CD4-positive, alpha-beta T cell (primary cell): ENCODE measurements at places on chromosomes 12 and 14. TPM values are rescaled to one million over a fixed set of nuclear protein-coding genes. Genes with fewer than 3 reads are reported as not detected.
A peak's percentile ranks its signal among the peaks of the same experiment; 100 is the strongest.

GRCh38 chr12:117885211-117885610 is 83.6 kb downstream of the KSR2 start:
- H3K4me1 ChIP-seq, result no peaks in the 10 kb centered on the region
- H3K27me3 ChIP-seq, result peaks cover 8% of the 10 kb centered on the region
- no peaks in the 10 kb centered on the region for H3K36me3 ChIP-seq
- H3K27ac ChIP-seq, result no peak overlapping the region
- H3K4me3 ChIP-seq, result no peak overlapping the region
- no peak for DNase-seq

GRCh38 chr12:106138357-106138632 is 459 bp downstream of the NUAK1 start:
- H3K4me1 ChIP-seq, result peaks cover 21% of the 10 kb centered on the region
- peaks cover 44% of the 10 kb centered on the region for H3K27me3 ChIP-seq
- no peak overlapping the region for H3K27ac ChIP-seq
- DNase-seq, result no peak
- no peak overlapping the region for H3K4me3 ChIP-seq

DNA sequence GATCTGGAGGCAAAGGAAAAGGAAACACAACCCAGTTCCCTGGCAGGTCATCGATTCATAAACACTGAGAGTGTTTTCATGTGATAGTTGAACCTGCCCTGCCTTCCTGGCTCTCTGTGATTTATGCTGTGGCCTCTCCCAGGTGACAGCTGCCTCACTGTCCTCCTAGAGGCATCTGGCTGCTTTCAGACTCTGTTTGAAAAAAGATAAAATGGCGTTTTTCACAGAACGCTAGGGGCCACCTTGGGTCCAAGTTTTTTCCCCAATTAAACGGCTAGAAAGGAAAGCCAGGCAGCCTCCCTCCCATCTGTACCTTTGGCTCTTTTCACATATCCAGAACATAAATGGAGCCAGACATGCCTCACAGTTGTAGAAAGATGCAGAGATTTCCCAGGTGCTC is 252.6 kb upstream of the CCDC196 start:
- H3K27me3 ChIP-seq, result peaks cover 5% of the 10 kb centered on the region
- H3K27ac ChIP-seq, result no peak overlapping the region
- no peak for DNase-seq
- no peak overlapping the region for H3K4me3 ChIP-seq

DNA sequence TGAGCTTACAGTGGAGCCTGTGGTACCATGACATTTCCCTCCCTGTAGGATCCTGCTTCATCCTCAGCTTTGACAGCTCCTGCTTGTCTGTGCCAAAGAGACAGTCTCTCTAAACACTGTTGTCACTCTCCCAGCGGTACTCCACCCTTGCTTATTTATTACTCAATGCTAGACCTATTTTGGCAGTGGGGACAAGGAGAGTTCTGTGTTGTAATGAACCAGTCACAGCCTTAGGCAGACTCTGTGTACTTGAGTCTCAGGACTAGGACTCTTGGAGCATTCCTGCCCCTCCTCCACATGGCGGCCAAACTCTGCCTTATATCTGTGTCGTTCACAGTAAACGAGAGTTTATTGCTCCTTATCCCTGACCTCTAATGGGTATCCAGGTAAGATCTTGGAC is 70.9 kb downstream of the PIK3C2G start:
- H3K36me3 ChIP-seq, result no peaks in the 10 kb centered on the region
- no peak overlapping the region for H3K4me3 ChIP-seq
- no peak overlapping the region for H3K27ac ChIP-seq

GRCh38 chr14:95095996-95096395 is 61.3 kb downstream of the DICER1 start:
- no peaks in the 10 kb centered on the region for H3K4me1 ChIP-seq
- no peak overlapping the region for H3K27ac ChIP-seq
- no peaks in the 10 kb centered on the region for H3K27me3 ChIP-seq
- H3K36me3 ChIP-seq, result peaks cover 54% of the 10 kb centered on the region
- H3K4me3 ChIP-seq, result no peak overlapping the region

GRCh38 chr14:64506721-64507120 is 2.2 kb downstream of the ZBTB1 start:
- peak overlapping the region; percentile 96 for H3K4me3 ChIP-seq
- DNase-seq, result no peak
- H3K36me3 ChIP-seq, result peaks cover 5% of the 10 kb centered on the region
- peaks cover 62% of the 10 kb centered on the region for H3K4me1 ChIP-seq
- peak overlapping the region; percentile 60 for H3K27ac ChIP-seq

DNA sequence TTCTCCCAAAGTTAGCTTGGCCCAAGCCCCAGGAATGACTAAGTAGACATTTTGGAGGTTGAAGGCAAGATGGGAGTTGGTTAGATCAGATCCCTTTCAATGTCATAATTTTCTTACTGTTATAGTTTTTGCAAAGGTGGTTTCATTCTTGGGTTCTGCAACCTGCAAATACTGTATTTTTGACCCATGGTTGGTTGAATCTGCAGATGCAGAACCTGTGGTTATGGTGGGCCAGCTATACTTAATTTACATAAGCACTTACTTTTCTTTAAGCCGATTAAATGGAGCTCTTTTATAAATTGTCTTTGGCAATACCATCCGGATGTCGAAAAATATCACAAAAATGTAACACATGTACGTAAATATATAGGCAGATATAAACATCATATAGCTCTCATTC is 25.6 kb downstream of the LEMD3 start:
- H3K27me3 ChIP-seq, result no peaks in the 10 kb centered on the region
- no peak overlapping the region for H3K27ac ChIP-seq
- H3K36me3 ChIP-seq, result peaks cover 8% of the 10 kb centered on the region
- H3K4me1 ChIP-seq, result peaks cover 7% of the 10 kb centered on the region

- DNase-seq, result no peak
- H3K36me3 ChIP-seq, result peaks cover 14% of the 10 kb centered on the region
- peaks cover 32% of the 10 kb centered on the region for H3K4me1 ChIP-seq
- H3K27ac ChIP-seq, result no peak overlapping the region
- H3K27me3 ChIP-seq, result no peaks in the 10 kb centered on the region
Measured at GRCh38 chr14:89415159-89415558, 1.9 kb downstream of the FOXN3 start.

DNA sequence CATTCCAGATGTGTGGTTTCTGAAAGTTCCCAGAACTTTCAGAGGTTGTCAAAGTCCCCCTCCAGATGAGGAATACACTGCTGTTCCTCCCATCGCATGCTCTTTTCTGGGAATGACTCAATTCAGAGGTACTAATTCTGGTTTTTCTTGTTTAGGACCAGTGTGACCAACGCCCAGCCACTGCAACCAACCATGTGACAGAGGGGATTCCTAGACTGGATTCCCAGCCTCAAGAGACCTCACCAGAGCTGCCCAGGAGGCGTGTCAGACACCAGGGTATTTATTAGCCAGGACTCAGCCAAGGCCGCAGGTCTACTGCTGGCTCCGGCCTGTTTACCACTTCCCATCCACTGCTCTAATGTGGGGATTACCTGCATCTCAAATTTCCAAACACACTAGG is 24.2 kb downstream of the TRAFD1 start:
- H3K27ac ChIP-seq, result no peak overlapping the region
- no peak overlapping the region for H3K4me3 ChIP-seq
- no peak for DNase-seq
- H3K4me1 ChIP-seq, result no peaks in the 10 kb centered on the region

GRCh38 chr12:98587084-98587483 is 6.4 kb upstream of the SLC25A3 start:
- H3K4me3 ChIP-seq, result no peak overlapping the region
- no peaks in the 10 kb centered on the region for H3K36me3 ChIP-seq
- no peak overlapping the region for H3K27ac ChIP-seq
- no peak for DNase-seq
- no peaks in the 10 kb centered on the region for H3K27me3 ChIP-seq
- no peaks in the 10 kb centered on the region for H3K4me1 ChIP-seq

DNA sequence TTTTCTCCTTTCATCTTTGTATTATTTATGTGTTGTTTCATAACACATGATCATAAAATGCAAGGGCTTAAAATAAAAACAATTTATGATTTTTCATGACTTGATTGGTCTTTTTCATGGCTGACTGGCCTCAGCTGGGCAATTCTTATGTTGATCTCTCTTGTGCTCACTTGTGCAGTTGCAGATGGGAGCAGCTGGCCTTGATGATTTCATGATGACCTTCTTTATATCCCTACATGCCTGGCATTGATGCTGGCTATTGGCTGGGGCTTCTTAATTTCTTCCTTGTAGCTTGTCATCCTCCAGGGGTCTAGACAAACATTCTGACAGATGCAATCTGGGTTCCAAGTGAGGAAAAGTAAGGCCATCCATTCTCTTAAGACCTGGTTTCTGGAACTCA is 1832.8 kb upstream of the FLRT2 start:
- H3K36me3 ChIP-seq, result no peaks in the 10 kb centered on the region
- DNase-seq, result no peak
- no peak overlapping the region for H3K27ac ChIP-seq
- H3K4me3 ChIP-seq, result no peak overlapping the region
- H3K27me3 ChIP-seq, result no peaks in the 10 kb centered on the region

DNA sequence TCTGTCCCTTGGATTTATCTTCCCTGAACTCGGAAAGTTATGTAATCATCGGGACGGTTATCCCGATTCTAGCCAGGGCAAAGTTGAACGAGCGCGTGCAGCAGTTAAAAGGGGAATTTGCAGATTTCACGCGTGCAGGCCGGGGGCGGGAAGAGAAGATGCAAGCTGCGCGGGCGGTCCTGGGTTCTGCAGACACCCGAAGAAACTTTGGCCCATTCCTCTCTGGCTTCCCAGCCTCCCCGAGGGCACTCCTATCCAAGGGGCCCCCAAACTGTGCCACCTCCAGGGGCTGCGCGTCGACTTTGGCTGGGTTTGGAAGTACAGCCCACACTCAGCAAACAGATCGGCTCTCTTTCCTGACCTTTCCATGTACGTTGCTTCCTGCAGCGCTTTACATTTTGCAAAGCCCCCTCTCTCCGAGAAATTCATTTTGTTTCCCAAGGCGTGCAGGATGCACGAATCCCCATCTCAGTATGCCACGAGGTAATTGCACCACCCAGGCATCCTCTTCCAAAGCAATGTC is 941 bp upstream of the PPP1CC start:
- H3K4me1 ChIP-seq, result peaks cover 17% of the 10 kb centered on the region
- peak overlapping the region; percentile 62 for H3K4me3 ChIP-seq
- H3K27me3 ChIP-seq, result no peaks in the 10 kb centered on the region
- no peaks in the 10 kb centered on the region for H3K36me3 ChIP-seq

GRCh38 chr14:92486881-92487280 is 26.7 kb upstream of the RIN3 start:
- H3K4me1 ChIP-seq, result peaks cover 4% of the 10 kb centered on the region
- no peak overlapping the region for H3K4me3 ChIP-seq
- H3K27me3 ChIP-seq, result no peaks in the 10 kb centered on the region
- no peak for DNase-seq
- no peaks in the 10 kb centered on the region for H3K36me3 ChIP-seq
- no peak overlapping the region for H3K27ac ChIP-seq

DNA sequence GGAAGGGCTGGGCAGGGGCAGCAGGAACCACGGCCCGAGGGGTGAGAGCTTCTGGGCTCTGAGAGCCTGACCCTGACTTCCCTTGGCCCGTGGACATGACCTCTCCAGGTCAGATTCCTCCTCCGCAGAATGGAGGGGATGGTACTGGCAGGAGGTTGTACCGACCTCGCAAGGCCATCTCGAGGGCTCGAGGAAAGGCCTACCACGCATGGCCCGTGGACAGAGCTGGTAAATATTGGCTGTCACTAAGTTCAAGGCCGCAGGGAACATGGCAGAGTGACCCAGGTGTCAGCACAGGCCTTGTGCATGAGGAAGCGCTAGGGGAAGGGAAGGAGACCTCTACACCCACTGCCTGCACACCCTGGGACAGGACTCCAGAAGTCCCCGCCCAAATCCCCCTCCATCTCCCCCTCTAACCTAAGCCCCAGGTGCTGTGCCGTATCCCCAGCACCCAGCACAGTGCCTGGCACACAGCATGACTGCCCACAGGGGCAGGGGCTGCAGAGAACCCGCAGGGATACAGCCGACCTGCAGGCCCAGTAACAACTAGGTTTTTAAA is 54.9 kb upstream of the PPP2R5C start:
- H3K27me3 ChIP-seq, result no peaks in the 10 kb centered on the region
- peak overlapping the region; percentile 62 for H3K27ac ChIP-seq
- no peaks in the 10 kb centered on the region for H3K36me3 ChIP-seq
- peaks cover 52% of the 10 kb centered on the region for H3K4me1 ChIP-seq

GRCh38 chr14:78683981-78684380 is 513.8 kb downstream of the NRXN3 start:
- no peaks in the 10 kb centered on the region for H3K27me3 ChIP-seq
- no peak overlapping the region for H3K27ac ChIP-seq
- no peak overlapping the region for H3K4me3 ChIP-seq

DNA sequence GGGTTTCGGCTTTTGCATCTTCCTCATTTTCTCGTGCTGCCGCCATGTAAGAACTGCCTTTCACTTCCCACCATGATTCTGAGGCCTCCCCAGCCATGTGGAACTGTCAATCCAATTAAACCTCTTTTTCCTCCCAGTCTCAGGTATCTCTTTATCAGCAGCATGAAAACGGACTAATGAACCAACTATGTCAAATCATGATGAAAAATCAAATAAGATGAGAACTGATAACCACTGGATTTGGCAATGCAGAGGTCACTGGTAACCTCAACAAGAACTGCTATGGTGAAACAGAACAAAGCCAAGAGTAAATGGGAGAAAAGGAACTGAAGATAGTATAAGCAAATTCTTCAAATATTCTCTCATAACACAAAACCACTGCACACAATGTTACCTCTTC is 6.0 kb downstream of the EML5 start:
- H3K36me3 ChIP-seq, result no peaks in the 10 kb centered on the region
- peaks cover 3% of the 10 kb centered on the region for H3K27me3 ChIP-seq
- peaks cover 4% of the 10 kb centered on the region for H3K4me1 ChIP-seq
- no peak overlapping the region for H3K4me3 ChIP-seq
- H3K27ac ChIP-seq, result no peak overlapping the region

DNA sequence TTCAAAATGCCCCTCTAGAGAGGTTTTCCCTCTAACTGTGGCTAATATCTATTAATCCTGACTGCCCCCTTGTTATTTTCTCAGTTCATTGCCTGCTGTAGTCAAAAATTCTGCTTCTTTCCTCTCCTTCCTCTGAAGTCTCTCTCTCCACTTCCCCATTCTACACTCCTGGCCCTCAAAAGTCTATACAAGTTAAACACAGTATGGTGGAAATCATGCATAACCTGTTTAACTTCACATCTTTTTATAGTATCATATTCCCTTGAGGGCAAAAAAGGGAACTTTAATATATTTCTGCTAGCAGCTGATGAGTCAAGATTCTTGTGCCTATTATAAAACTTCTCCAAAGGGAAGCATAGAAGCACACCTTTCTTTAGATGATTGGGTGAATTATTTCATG is 16.7 kb downstream of the GRIP1 start:
- DNase-seq, result no peak
- no peak overlapping the region for H3K27ac ChIP-seq
- no peaks in the 10 kb centered on the region for H3K36me3 ChIP-seq
- peaks cover 4% of the 10 kb centered on the region for H3K27me3 ChIP-seq
- H3K4me3 ChIP-seq, result no peak overlapping the region

- no peaks in the 10 kb centered on the region for H3K27me3 ChIP-seq
- no peak overlapping the region for H3K4me3 ChIP-seq
- H3K27ac ChIP-seq, result no peak overlapping the region
- H3K4me1 ChIP-seq, result no peaks in the 10 kb centered on the region
- no peaks in the 10 kb centered on the region for H3K36me3 ChIP-seq
- no peak for DNase-seq
Measured at GRCh38 chr12:99732131-99732530, 84.6 kb downstream of the GARIN6 start.

GDF3 gene
- total RNA-seq, result not detected

RAPGEF3 gene
- 0.17 TPM for total RNA-seq

KCNC2 gene
- total RNA-seq, result not detected

MMP14 gene
- 2.9 TPM for total RNA-seq

IAPP gene
- total RNA-seq, result not detected

RITA1 gene
- total RNA-seq, result 3.3 TPM

COX14 gene
- 51.1 TPM for total RNA-seq

MANSC1 gene
- 0.45 TPM for total RNA-seq

SYNDIG1L gene
- total RNA-seq, result not detected

CMA1 gene
- not detected for total RNA-seq
